Lung (tissue), 17 donors: ENCODE measurements at places on chromosomes 3 and 15.

DNA sequence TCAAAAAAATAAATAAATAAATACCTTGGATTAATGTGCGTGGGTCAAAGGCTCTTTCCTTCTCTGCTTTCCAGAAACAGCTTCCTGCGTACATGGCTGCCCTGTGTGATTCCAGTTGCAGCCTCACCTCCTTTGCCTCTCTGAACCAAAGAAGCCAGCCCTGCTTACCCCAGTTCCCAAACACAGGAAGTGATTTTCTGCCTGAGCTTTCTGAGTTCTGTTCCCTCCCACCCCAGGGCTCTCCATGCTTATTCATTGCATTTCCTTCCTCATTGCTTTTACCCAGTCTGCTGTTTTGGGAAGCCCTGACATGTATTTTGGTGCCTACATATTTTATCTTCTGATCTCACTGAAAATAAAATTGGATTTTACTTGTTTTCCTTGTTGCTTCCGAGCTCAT, 15.4 kb downstream of the ZSCAN2 start:
- DNase-seq, result no peak

- no peak for DNase-seq
These were observed 24.9 kb upstream of the TPRG1 start for GRCh38 chr3:189146848-189147247.

GRCh38 chr15:100438570-100438969, 90.2 kb downstream of the CERS3 start:
- DNase-seq, result peak; percentile 99

- DNase-seq, result no peak
These were observed 330.4 kb upstream of the PROK2 start for GRCh38 chr3:72115307-72115706.
